Motor neuron (in vitro differentiated cells): ENCODE measurements at places on chromosomes 13 and 19. TPM values are rescaled to one million over a fixed set of nuclear protein-coding genes. Genes with fewer than 3 reads are reported as not detected.

The OR4F17 gene
- total RNA-seq = 0.57 and 1.5 TPM in 2 replicates

The KLK2 gene
- total RNA-seq = 0.81 and 7.5 TPM in 2 replicates

The FCAR gene
- 0.55 TPM in 1 of 2 replicates, not detected in the other for total RNA-seq

The CGB8 gene
- 0.27 and 0.41 TPM in 2 replicates for total RNA-seq

The UHRF1 gene
- total RNA-seq = 38.0 and 40.3 TPM in 2 replicates

The NLRP9 gene
- 0.28 TPM in 1 of 2 replicates, not detected in the other for total RNA-seq

The URAD gene
- total RNA-seq = not detected in 2 replicates

The ZNF845 gene
- 3.4 and 4.3 TPM in 2 replicates for total RNA-seq
